ENCODE measurements at places on chromosomes 13 and 19. TPM values are rescaled to one million over a fixed set of nuclear protein-coding genes. Genes with fewer than 3 reads are reported as not detected.

STAP2 gene
- 2.6 TPM for total RNA-seq

TUBB4A gene
- total RNA-seq: 3.3 TPM

TMEM150B gene
- 2.0 TPM for total RNA-seq

PHF11 gene
- 15.1 TPM for total RNA-seq

WDR88 gene
- not detected for total RNA-seq

ZFP82 gene
- total RNA-seq: 5.0 TPM

IGFL3 gene
- not detected for total RNA-seq

CYP4F3 gene
- total RNA-seq: not detected

PODNL1 gene
- total RNA-seq: 1.9 TPM

AP1M2 gene
- not detected for total RNA-seq

FRY gene
- total RNA-seq: 167 TPM

CD37 gene
- 3.7 TPM for total RNA-seq

AXL gene
- total RNA-seq: 13.6 TPM

Measured in left ventricle myocardium inferior (tissue), 1 donor.